ENCODE measurements at places on chromosomes 2 and 18.

DNA sequence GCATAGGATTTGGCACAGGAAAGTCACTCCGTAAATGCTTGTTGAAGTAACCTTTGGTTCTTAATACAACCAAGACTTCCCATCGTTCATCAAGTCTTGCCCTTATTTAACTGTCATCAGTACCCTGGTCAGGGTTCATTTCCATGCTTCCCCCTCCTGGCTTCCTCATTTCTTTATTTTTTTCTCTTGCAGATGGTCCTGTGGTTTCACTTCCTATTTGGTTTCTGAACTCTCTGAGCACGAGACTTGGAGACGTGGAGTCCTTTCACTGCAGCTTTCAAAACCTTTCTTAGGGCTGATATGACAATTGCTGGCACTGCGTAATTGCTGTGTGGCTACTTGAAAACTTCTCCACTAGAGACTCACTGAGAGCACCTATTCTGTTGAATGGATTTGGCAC is 59.9 kb upstream of the PID1 start:
- no peak for DNase-seq

- DNase-seq = no peak
Observed at GRCh38 chr2:41934329-41934958, 113.4 kb upstream of the PKDCC start.

- DNase-seq = no peak
Observed at GRCh38 chr2:100820273-100820522, 259 bp downstream of the NPAS2 start.

DNA sequence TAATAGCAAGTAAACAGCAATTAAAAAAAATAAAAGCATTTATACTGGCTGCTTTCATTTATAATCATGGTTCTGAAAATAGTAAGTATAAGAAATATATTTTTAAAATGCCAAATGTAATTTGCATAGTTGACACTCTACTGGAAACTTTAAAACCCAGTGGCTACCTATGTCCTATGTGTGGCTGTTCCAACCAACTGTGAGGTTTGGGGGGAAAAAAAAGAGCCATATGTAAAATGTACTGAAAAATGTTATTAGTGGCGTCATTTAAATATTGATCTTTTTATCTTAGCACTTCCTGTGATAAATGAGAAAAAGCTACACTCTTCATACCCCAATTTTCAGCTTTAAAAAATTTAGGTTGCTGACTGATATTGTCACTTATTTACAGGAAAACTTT is 270.7 kb downstream of the TCF4 start:
- DNase-seq = no peak

DNA sequence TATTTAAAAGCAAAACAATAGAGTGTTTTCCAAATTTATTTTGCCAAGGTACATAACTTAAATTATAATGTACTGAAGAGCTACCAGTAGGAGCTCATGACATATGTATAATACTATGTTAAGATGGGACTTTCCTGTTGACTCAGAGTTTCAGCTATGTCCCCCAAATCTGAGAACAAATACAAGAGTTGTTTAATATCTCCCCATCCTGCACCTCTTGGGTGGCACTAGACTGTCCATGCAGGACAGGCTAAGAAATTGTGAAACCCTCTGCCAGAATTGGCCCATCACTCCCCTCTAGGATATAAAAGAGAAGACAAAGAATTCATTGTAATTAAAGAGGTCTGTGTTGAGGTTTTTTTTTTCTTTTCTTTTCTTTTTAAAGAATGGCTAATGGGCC is 21.7 kb upstream of the CTAGE1 start:
- no peak for DNase-seq

DNA sequence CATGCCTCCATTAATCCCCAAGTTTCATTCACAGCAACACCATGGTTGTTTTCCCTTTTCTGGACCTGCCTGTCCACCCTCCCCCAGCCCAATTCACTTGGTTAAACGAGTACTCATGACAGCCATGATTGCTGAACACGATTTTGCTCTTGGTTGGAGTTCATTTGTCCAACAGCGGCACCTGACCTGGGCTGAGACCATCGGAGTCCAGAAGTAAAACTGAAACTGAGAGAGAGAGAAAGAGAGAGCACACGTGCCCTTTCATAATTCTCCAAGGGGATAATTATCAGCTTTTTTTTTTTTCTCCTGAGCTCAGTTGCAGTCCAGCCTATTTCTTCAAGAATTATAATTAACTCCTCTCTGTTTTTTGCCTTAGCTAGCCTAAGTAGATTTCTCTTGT is 13.7 kb upstream of the KIF5C start:
- DNase-seq = no peak

DNA sequence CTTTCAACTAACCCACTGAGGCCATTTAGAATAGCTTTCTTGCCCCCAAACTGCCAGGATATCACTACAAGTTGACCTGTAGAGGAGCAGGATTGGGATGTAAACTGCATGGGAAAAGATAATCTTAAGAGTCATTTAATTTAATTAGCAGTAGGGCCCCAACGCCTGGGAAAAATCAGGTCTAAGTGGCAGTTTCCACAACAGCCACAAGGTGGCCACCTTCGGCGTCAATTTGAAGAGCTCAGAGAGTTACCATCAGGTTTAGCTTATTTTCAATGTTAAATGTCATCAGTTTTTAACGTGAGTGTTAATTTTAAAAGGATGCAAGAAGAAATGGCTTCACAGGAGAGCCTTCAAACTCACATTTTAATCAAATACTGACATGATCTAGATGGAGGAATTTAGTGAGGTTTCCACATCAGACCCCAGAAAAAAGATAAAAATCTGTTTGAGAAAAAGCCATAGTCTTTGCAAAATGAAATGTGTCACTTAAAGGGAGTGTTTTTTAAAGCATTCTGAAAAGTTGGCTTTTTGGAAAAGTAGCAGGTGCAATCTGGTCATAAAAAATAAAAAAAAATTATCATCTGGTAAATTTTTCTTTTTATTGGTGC is 77.3 kb upstream of the UPP2 start:
- DNase-seq = peak; percentile 90

- DNase-seq = no peak
Observed at GRCh38 chr2:241063093-241063551, 39.0 kb downstream of the MTERF4 start.

DNA sequence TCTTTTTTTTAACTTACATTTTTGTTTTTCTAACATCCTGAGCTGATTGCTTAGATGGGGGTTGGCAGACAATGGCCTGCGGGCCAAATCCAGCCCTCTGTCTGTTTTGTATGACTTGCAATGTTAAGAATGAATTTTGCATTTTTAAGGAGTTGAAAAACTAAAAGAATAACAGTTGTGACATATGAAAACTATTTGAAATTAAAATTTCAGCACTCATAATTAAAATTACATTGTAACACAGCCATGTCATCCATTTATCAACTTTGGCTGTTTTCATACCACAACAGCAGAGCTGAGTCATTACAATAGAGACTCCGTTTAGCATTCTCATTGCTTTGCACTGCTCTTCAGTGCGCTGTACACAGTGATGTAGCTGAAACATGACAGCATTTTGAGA is 94.1 kb upstream of the MC4R start:
- no peak for DNase-seq

GRCh38 chr2:64565949-64566710 is 42.0 kb downstream of the AFTPH start:
- DNase-seq = peak; percentile 60

DNA sequence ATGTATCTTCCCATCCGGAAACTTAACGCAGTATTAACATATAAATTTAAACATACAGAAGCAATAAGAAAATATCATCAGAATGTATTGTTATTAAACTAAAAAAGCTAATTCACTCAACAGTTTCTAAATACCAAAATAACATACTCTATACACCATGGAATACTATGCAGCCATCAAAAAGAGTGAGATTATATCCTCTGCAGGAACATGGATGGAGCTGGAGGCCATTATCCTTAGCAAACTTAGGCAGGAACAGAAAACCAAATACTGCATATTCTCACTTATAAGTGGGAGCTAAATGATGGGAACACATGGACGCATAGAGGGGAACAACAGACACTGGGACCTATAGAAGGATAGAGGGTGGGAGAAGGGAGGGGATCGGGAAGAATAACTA is 127.1 kb downstream of the CD226 start:
- no peak for DNase-seq

DNA sequence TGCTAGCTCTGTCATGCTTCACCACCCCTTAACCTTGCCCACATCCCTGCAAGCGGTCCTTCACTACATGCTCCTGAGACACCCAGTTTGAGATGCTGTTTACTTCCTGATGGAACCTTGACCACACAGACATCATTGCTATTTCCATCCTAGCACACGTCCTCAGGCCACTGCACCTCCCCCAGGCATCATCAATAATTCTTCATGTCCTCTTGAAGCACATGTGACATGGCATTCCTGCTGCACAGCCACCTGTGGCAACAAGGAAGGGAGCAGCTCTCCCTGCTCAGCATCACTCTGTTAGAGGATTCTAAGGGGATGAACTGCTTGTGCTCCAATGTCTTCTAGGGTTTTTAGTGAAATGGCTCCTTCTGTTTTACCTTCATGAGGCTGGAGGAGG is 26.1 kb upstream of the ST3GAL5 start:
- no peak for DNase-seq

DNA sequence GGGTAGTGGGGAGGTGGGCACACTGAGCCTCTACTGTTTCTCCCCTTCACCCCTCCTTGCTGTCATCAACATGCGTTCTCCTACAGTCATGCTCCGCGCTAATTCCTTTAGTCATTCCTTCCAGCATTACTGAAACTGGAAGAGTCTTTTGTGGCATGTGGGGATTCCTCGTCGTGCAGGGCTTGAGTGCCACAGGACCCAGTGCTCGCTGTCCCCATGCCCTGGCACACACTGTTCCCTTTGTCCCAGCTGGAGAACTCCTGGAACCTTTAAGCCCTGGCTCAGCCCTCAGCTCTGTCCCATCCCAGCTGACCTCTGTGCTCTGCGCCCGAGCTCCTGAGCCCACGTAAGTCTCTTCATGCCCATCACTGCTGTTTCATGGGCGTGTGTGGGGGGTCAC is 42.1 kb downstream of the ODC1 start:
- no peak for DNase-seq

DNA sequence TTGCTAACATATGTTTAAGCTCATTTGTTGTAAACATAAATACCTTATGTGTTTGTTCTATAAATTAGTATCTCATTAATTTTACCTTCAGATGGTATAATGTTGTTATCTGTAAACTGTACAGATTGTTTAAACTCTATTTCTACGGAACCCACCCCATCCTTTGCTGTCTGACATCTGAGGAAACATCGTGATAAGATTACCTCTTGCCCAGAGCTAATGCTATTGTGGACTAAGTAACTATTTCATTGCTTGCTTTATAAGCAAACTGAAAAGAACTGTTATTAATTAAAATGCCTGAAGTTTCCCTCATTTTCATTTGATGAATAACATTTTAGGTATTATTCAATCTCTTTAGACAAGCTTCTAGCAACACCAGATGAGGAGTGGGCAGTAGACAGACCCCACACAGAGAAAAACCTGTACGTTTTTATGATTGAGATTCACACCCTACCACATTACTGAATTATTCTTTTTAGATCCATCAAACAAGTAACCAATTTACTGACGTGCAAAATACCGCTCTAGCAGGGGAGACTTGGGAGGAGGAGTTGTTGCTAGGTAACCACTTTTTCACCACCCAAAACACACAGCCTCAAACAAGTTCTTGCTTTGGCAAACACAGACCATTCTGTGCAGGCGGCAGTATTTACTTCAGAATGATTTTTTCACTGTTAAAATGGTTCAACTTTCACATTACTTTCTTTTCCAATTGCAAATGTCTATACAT is 1.9 kb upstream of the SYT4 start:
- DNase-seq = peak; percentile 94

DNA sequence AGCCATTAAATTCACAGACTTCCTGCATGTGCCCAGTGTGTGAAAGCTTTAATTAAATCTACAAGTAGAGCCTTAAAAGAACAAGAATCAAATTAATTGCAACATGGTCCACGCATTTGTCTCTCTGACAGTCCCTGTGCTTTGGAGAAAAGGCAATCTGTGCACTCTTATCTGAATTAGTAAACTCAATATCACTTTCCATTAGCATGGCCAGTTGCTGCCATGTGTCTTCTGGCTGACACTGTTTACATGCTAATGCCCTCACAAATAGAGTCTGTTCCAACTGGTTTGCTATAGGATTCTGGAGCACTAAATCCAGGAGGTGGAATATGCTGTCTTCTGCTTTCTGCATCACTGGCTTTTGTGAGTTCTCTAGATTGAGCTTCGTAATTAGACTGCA is 434.5 kb upstream of the RAB12 start:
- no peak for DNase-seq

GRCh38 chr2:7835151-7835550 is 846.7 kb upstream of the ID2 start:
- no peak for DNase-seq

DNA sequence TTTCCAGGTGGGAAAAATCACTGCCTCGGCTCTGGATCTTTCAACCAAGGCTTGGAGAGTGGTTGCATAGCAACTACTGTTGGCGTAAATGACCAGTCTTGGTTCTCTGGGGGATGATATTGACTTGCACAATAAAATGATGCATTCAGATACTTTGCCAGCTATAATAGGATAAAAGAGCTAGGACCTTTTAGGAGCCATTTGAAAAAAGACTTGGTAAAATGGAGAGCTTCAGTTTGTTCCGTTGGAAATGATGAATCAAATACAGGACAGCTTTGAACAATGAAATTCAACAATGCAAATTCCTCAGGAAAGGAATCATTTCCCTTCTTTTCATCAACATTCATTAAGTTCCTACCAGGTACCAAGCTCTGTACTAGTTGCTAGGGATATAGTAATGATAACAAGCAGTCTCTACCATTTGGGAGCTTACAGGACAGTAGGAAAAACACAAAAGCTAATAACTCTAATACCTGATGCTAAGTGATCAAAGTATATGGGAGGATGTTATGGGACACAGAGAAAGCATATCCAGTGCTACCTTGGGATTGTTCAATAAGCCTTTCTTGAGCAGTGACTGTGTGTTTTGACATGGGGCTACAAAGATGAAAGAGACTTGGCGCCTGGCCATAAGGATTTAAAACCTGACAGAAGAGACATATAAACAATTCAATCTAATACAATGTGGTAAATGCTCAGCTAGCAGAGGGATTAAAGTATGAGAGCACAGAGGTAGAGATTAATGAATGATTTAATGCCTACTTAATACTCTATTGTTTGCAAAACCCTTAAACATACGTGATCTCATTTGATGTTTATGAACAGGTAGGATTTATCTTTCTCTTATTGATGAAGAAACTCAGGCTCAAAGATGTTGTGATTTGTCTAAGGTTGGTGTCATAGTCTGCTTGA is 110.7 kb downstream of the QPCT start:
- DNase-seq = peak; percentile 96

DNA sequence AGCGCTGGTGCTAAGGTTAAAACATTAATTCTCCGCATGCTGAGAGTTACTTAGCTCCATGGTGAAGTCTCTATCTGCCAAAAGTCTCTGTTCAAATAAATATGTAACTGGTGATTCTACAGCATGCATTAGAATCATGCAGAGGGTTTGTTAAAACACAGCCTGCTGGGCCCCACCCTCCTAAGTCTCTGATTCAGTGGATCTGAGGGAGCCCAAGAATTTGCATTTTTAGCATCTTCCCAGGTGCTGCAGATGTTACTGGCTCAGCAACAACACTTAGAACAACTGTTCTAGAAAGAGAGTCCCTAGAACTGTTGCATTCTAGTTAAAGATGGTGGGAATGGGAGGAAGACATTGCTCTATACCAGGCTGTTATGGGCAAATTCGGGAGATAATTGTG is 73.4 kb downstream of the DPP10 start:
- DNase-seq = no peak

Data from NCI-H82 (cell line).